ENCODE measurements at places on chromosomes 1 and 21. TPM values are rescaled to one million over a fixed set of nuclear protein-coding genes. Genes with fewer than 3 reads are reported as not detected.

Gene PRAMEF5
- total RNA-seq = not detected

Gene ITGB2
- not detected for total RNA-seq

Gene AGT
- under 0.01 TPM for total RNA-seq

Gene NDUFV3
- 62.5 TPM for total RNA-seq

- no peak for DNase-seq
Measured at GRCh38 chr1:19752083-19752696, 47.5 kb downstream of the TMCO4 start.

- DNase-seq = no peak
Measured at GRCh38 chr1:30313176-30313575, 410.2 kb downstream of the MATN1 start.

- peak; percentile 36 for DNase-seq
Measured at GRCh38 chr1:24317956-24318614, 1.1 kb upstream of the GRHL3 start.

- no peak for DNase-seq
Measured at GRCh38 chr1:12171206-12172041, 4.6 kb downstream of the TNFRSF1B start.

GRCh38 chr1:75174031-75174760, 40.0 kb downstream of the LHX8 start:
- DNase-seq = no peak

- peak; percentile 74 for DNase-seq
Measured at GRCh38 chr1:215631489-215631888, 64.4 kb downstream of the KCTD3 start.

GRCh38 chr1:56550138-56550858, 29.1 kb downstream of the PLPP3 start:
- DNase-seq = no peak

GRCh38 chr1:6008696-6009095, 16.5 kb upstream of the NPHP4 start:
- no peak for DNase-seq

DNA sequence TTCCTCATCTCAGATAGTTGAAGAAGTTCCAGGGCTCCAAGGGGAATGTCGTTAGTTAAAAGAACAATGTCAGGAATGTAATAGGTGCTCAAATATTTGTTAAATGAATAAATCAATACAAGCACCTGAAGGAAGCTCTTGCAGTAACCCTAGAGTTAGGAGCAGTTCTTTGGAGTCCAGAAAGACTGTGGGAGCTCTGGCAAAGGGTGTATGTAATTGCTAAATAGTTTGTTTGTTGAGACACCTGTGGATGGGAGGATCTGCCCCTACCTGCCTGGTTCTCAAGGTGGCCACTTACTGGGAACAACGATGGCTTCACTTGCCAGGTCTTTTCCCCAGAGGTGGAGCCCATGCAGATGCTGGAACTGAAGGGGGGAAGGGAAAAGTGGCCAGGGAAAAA, 27.5 kb upstream of the JUN start:
- DNase-seq = no peak

- no peak for DNase-seq
Measured at GRCh38 chr1:228029281-228029680, 22.5 kb downstream of the WNT3A start.

DNA sequence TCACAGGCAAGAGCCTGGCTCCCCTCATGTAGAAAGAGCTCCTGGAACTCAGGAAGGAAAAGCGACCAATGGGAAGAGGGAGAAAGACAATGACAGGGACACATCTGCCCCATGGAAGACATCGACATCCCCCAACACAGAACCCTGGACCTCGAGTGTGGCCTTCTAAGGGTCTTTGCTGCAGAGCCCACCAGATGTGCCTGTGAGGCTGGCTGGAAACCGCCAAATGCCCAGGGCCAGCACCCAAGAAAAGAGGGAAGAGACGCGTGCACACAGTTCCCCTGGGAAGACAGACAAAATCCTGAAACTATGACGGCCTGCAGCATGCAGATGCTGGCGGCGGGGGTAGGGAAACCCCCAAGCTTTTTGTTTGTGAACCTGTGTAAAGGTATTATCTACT, 36.4 kb upstream of the ADARB1 start:
- no peak for DNase-seq

DNA sequence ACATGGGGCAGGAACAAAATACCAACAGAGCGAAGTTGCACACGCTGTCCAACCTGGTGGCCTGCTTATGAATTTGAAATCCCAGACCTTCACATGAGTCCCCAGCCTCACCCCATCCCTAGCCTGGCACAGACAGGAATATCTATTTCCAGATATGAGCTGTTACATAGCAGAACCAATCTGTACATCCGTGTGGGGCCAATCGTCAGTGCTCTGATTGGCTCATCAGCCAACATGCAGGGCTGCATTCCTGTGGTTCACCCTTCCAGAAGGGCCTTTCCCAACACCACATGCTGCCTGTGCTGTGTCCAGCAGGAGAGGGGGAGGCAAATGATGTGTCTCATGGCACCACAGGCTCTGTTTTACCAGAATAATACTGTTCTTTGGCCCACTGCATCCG, 31.3 kb downstream of the CCN1 start:
- DNase-seq = peak; percentile 100

DNA sequence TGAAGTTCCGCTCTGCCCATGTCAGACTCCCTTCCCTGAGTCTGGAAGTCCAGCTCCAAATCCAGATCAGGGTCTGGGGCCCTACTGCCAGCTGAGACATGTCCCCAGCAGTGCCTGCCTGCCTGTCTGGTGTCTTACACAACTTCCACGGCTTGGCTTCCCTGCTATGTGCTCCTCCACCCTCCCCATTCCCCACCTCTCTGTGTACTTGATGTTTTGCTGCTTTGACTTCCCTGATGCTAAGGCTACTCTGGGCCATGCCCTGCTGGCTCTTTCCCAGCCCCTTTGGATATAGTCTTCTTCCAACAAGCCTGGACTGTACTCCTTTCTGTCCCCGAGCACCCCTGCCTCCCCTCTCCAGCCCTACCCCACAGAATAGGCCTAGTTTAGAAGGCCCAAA, 7.3 kb downstream of the GJA5 start:
- no peak for DNase-seq

DNA sequence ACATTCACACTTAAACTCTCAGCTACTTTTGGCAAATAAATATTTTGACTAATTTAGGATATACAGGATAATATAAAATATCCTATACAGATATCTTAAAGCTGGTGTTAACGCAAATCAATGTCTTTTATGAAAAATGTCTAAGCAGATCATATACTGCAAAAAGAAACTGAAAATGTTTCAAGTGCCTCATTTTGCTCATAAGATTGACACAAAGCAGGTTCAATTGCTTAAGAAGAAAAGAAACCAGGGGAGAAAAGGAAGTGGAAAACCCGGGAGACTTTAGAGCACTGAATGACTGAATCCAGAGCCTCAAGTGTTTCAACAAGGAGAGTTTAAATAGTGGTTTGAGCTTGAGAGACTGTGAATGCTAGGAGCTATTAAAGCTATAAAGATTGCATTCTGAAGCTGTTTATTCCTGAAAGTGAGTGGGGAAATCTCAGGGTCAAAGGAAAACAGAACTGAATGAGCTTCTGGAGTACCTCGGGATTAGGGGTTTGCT, 1943.0 kb downstream of the MRPL39 start:
- DNase-seq = no peak

GRCh38 chr21:35893156-35893555, 167.2 kb downstream of the SETD4 start:
- no peak for DNase-seq

- DNase-seq = peak; percentile 7
Measured at GRCh38 chr1:111195002-111195684, 5.3 kb downstream of the DENND2D start.
